A375 (cell line): ENCODE measurements at places on chromosomes 2 and 18. TPM values are rescaled to one million over a fixed set of nuclear protein-coding genes. Genes with fewer than 3 reads are reported as not detected.

The CAPN14 gene
- 0.88 and 0.98 TPM in 2 replicates for total RNA-seq

The LYPD6 gene
- total RNA-seq: 0.53 and 0.98 TPM in 2 replicates

The ANKRD44 gene
- 5.2 and 18.2 TPM in 2 replicates for total RNA-seq

The ANKRD30B gene
- 0.23 and 1.4 TPM in 2 replicates for total RNA-seq

The MPHOSPH10 gene
- total RNA-seq: 45.4 and 48.8 TPM in 2 replicates

The HOXD13 gene
- total RNA-seq: 5.3 and 7.1 TPM in 2 replicates

The ALLC gene
- total RNA-seq: 0.41 TPM in 1 of 2 replicates, not detected in the other

The KCNK3 gene
- 0.37 and 0.60 TPM in 2 replicates for total RNA-seq

The TMEM18 gene
- 43.2 and 44.5 TPM in 2 replicates for total RNA-seq

The GAL3ST2 gene
- not detected in 2 replicates for total RNA-seq

The MAPRE3 gene
- total RNA-seq: 7.2 and 8.4 TPM in 2 replicates

The ALK gene
- 0.32 and 0.34 TPM in 2 replicates for total RNA-seq

The CD28 gene
- 0.19 and 0.80 TPM in 2 replicates for total RNA-seq

The CYTIP gene
- not detected in 2 replicates for total RNA-seq

The CCDC150 gene
- 7.9 and 9.7 TPM in 2 replicates for total RNA-seq

The TAF4B gene
- 13.8 and 13.9 TPM in 2 replicates for total RNA-seq

The PARD6G gene
- 1.2 and 3.1 TPM in 2 replicates for total RNA-seq

The CYS1 gene
- total RNA-seq: 0.13 and 1.7 TPM in 2 replicates

The DPP4 gene
- total RNA-seq: 0.05 TPM in 1 of 2 replicates, not detected in the other

The DUSP11 gene
- total RNA-seq: 18.6 and 21.5 TPM in 2 replicates

The SLC4A5 gene
- total RNA-seq: 0.16 TPM in 1 of 2 replicates, not detected in the other

The KLHL14 gene
- total RNA-seq: 0.03 TPM in 1 of 2 replicates, not detected in the other
